MG63 (cell line): ENCODE measurements at places on chromosomes 2 and 18. TPM values are rescaled to one million over a fixed set of nuclear protein-coding genes. Genes with fewer than 3 reads are reported as not detected.

Gene RNF144A
- 1.1 and 4.6 TPM in 2 replicates for total RNA-seq

GRCh38 chr18:51727780-51728179 is 530.3 kb upstream of the MEX3C start:
- DNase-seq: no peak

DNA sequence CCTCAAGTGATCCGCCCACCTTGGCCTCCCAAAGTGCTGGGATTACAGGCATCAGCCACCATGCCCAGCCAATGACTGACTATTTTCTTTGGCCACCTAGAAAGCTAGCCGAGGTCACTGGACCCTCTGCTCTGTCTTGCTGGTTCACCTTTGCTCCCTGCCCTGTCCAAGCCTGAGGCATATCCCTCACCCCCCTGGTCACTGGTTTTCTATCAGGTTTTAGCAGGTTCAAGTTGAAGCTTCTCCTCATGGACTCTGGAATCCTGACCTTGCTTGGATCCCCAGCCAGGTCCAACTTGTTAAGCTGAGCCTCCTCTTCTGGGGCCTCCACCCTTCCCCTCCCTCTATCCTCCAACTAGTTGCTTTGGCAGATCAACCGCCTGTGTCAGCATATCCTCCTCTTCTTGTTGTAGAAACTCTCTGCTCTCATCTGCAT is 33.4 kb downstream of the PAX8 start:
- DNase-seq: no peak

DNA sequence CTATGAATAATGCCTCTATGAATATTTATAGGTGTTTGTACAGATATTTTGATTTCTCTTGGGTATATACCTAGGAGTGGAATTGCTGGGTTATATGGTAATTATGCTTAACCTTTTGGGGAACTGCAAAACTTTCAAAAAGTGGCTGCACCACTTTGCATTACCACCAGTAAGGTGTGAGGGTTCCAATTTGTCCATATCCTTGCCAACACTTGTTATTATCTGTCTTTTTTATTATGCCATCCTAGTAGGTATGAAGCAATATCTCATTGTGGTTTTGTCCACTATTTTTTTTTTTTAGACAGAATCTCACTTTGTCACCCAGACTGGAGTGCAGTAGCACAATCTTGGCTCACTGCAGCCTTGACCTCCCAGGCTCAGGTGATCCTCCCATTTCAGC is 112.2 kb upstream of the FBXO11 start:
- DNase-seq: no peak
